ENCODE measurements at places on chromosomes 1 and 21.

GRCh38 chr1:38812981-38813380, 46.6 kb downstream of the RRAGC start:
- no peak for ATAC-seq

DNA sequence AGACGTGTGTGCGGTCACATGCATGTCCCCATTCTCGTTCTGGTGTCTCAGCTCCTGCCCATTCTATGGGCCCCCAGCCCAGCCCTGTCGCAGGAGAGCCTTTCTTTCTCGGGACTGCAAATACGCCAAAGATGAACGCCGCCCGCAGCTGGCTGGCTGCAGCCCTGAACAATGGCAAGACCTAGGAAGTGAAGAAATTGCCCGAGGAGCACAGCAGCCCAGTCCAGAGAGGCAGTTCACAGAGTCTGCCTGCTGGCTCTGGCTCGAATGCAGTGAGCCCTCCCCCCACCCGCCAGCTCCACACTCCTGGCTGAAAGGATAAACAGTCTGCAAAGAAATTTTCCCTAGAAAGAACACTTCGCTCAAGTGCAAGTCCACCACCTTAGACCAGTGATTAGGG, 23.3 kb downstream of the PAX7 start:
- ATAC-seq, result no peak

- ATAC-seq, result no peak
These were observed 41.7 kb upstream of the ECE1 start for GRCh38 chr1:21331752-21332478.

GRCh38 chr1:248406721-248407692, 4.2 kb downstream of the OR2T1 start:
- ATAC-seq, result no peak

- no peak for ATAC-seq
These were observed 1.5 kb downstream of the LYPLAL1 start for GRCh38 chr1:219175212-219175564.

DNA sequence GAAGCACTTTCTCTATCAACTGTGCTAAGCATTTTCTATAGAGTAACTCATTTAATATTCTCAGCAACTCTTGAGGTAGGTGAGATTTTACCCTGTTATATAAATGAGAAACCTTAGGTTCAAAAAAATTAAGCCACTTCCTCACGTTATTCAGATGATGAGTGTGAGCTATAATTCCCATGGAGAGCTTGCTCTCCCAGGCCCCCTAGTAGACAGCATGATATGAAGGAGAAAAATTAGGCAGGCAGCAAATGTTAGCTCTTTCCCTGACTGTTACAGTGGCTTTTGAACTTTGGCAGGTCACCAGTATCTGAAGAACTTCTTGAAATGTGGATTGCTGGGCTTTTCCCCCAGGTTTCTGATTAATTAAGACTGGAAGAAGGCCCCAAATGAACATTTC, 753.1 kb downstream of the NCAM2 start:
- no peak for ATAC-seq

- ATAC-seq, result no peak
These were observed 63.0 kb downstream of the EVI5 start for GRCh38 chr1:92721886-92722285.

DNA sequence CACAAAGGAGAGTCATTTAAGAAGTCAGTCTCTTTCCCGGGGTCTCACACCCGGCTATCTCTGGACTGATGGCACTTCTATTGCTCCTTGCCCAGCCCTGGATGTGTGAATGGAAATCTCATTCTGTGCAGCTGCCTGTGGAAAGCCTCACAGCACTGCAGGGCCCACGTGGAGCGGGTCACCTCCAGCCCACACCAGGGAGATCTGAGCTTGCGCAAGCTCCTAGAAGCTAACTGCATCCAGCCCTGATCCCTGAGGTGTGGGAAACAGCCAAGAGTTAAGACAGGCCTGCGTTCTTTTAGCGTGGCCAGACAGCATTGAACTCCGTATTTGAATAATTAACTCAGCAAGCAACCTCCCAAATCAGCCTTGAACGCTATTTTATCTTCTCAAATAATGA, 150.5 kb downstream of the LRIG2 start:
- ATAC-seq, result no peak

- no peak for ATAC-seq
These were observed 80.2 kb upstream of the KLHDC7A start for GRCh38 chr1:18400347-18401102.

GRCh38 chr1:156002188-156002911, 18.4 kb downstream of the SSR2 start:
- ATAC-seq, result no peak

GRCh38 chr1:162365284-162366020, 11.2 kb downstream of the SPATA46 start:
- no peak for ATAC-seq

DNA sequence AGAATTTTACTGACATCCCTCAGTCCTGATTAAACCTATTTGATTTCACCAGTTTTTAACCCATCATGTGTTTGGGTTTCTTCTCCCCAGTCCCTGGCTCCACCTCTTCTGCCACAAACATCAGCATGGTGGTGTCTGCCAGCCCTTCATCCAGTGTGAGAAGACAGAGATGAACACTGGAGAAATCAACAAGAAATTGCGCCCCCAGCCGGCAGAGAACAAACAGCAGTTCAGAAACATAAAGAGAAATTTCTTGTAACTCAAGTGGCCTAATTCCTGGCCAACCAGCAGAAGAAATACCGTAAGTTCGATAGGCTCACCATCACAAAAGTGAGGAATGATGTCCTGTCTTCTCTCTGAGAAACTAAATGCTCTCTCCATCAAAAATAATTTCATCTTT, 18.3 kb downstream of the S100A11 start:
- no peak for ATAC-seq

GRCh38 chr1:202270871-202271326, 70.8 kb downstream of the UBE2T start:
- ATAC-seq, result no peak

DNA sequence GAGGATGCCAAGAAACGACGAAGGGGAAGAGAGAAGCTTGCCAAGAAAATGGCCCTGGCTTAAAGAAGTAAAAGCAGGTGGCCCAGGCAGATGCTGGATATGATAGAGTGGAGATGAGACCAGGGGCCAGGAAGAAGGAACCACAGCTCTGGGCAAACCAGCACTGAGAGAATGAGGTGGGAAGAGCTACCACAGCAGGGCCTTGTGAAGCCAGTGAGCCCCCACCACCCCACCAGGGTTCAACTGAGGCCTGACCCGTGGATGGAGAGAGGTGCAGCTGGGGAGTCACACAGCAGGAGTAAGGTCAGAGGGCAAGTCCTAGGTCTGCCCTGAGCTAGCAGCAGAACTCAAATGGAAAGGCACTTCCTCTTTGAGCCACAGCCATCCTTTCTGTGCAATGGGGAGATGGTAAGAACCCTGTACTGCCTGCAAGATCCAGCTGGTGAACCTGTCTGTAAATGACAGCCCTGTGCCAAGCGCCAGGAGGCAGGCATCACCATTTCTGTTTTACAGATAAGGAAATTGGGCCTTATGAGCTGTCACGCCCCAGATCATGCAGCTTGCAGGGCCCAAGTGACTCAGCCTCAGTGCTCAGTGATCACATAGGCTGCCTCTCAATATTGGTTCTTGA, 8.5 kb downstream of the SH3BGRL3 start:
- peak; percentile 10 for ATAC-seq

DNA sequence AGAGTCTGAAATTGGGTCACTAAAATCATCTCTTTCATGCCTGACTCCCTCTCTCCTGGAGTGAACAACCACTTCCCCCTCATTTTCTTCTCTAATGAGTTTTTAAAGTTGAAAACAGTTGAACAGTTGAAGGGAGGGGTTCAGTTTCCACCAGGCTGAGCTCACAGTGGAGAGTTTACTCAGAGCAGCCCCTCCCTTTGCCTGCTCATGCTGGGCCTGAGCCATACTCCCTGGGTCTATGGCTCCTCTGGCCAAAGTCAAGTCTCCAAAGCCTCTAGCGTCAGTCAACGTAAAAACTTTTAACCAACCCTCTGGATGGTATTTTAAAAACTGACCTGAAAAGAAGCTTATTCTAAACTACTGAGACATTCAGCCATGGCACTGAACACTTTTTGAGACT, 100.8 kb upstream of the RNPC3 start:
- no peak for ATAC-seq

GRCh38 chr1:239361403-239361802, 25.0 kb upstream of the CHRM3 start:
- no peak for ATAC-seq

- no peak for ATAC-seq
These were observed 466.2 kb upstream of the PBX1 start for GRCh38 chr1:164092603-164093353.

DNA sequence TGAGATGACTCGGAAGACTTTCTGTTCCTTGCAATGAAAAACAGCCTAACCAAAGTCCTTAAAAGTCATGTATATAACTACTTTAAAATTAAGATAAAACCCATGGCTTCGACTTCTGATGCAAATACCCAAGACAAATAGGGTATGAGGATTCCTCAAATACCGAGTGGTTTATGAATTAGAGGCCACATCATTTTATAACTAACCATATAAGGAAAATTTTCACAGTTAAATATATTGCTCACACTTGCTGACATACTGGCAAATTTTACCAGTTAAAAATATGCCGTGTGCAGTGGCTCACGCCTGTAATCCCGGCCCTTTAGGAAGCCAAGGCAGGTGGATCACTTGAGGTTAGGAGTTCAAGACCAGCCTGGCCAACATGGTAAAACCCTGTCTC, 5.4 kb downstream of the RERE start:
- ATAC-seq, result no peak

GRCh38 chr1:243375596-243375995, 119.8 kb downstream of the SDCCAG8 start:
- ATAC-seq, result no peak

- no peak for ATAC-seq
These were observed 44.8 kb upstream of the ABCG1 start for GRCh38 chr21:42174173-42174572.

GRCh38 chr1:58011978-58012377, 534.5 kb downstream of the OMA1 start:
- ATAC-seq, result no peak

GRCh38 chr1:220291580-220291979, 19.3 kb upstream of the RAB3GAP2 start:
- no peak for ATAC-seq

DNA sequence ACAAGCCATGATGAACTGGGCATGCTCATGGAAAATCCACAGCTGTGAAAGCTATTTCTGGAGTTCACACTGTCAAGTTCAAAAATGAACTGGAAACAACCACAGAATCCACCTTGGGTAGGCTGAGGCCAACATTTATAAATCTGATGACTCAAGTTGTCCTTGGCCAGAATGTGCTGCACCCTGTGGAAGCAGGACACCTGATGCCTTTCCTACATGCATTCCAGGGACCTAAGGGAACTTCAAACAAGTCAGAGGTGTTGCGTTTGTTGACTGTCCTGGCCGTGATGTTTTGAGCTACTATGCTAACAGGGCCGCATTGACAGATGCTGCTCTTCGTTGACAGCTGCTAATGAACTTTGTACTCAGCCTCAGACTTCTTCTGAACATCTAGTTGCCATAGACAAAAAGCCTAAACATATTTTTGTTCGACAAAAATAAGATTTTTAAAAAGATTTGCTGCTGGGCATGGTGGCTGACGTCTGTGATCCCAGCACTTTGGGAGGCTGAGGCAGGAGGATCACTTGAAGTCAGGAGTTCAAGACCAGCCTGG, 127.9 kb upstream of the SLC45A1 start:
- ATAC-seq, result no peak

DNA sequence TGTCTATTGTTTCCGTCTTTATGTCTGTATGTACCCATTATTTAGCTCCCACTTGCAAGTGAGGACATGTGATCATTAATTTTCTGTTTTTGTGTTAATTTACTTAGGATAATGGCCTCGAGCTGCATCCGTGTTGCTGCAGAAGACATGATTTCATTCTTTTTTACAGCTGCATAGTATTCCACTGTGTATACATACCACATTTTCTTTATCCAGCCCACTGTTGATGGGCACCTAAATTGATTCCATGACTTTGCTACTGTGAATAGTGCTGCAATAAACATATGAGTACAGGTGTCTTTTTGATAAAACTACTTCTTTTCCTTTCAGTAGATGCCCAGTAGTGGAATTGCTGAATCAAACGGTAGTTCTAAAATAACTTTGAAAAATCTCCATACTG, 12.7 kb upstream of the SLAMF1 start:
- no peak for ATAC-seq

GRCh38 chr1:22018583-22019559, 17.4 kb downstream of the CELA3A start:
- ATAC-seq, result peak; percentile 94

- ATAC-seq, result no peak
These were observed 14.5 kb downstream of the GNG12 start for GRCh38 chr1:67818725-67819301.

GRCh38 chr1:94672001-94672400, 130.4 kb upstream of the F3 start:
- no peak for ATAC-seq

DNA sequence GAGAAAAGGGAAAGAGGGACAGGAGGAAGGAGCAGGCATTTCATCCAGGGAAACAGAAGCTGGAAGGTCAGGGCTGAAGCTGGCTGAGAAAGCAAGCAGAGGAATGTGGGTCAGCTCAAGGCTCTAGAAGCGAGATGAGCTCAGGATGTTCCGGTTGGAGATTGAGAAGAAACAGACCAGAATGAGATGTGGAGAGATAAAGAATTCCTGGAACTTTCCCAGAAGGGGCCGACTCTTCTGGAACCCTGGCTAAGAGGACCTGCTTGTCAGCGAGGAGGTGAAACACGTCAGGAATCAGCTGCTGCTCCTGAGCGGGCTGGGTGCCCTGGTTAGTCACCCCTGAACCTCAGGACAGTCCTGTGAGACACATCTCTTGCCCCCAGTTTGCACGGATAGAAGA, 75.9 kb downstream of the HUNK start:
- ATAC-seq, result no peak

DNA sequence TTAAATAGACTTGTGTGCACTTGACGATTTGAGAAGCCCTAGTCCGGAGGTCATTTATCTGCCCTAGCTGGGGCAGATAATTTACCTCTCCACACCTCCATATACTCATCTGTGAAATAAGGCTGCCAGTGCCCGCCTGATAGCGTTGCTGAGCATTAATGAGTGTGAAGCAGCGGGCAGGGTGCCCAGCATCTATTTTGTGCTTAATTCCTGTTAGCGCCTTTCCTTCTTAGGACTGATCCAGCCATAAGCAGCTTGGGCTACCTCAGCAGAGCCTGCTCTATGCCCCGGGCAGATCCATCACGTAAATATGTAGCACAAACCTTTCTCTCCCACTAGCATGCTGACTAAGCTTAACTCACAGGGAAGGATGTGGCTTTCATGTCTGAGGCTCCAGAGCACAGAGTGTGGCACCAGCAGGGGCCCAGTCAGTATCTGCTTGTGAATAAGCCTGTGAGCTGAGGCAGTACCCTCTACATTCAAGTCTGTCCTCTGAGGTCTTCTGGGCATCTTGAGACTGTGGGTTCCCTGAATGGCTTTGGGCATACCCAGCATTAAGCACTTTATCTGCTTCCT, 21.5 kb upstream of the RNF187 start:
- no peak for ATAC-seq

DNA sequence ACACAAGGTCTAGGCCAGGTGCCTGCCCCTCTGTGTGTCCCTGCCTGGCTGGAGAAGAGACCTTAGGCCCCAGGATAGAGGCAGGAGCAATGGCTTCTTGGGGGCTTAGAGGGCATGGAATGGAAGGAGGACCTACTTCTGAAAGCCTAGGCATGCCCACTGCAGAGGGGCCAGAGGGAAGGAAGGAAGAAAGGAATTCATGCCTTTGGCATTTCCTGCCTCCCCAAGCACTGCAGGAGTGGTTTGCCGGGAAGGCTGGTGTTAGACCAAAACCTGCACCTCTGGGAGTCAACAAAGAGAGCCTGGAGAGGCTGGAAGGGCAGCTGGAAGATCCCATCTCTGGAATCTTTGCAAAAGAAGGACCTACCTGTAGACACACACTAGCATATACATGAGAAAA, 50.7 kb upstream of the KCNE2 start:
- ATAC-seq, result no peak

GRCh38 chr1:94063379-94063778, 57.6 kb downstream of the ABCA4 start:
- ATAC-seq, result no peak
